A549 treated with CpdA at 1 μM for 4 hours (cell line): ENCODE measurements at places on chromosomes 6 and 20. TPM values are rescaled to one million over a fixed set of nuclear protein-coding genes. Genes with fewer than 3 reads are reported as not detected.

The NFKBIE gene
- 11.8 to 16.4 TPM (median 14.8 TPM) in 5 replicates for total RNA-seq

The MUC22 gene
- total RNA-seq: 0.01 to 0.05 TPM (median 0.03 TPM) in 4 of 5 replicates, not detected in the other

The C6orf118 gene
- total RNA-seq: 0.15 to 0.31 TPM (median 0.25 TPM) in 4 of 5 replicates, not detected in the other

The FBXO30 gene
- total RNA-seq: 5.8 to 7.5 TPM (median 6.6 TPM) in 5 replicates
